ENCODE measurements at places on chromosomes 6 and 20.

DNA sequence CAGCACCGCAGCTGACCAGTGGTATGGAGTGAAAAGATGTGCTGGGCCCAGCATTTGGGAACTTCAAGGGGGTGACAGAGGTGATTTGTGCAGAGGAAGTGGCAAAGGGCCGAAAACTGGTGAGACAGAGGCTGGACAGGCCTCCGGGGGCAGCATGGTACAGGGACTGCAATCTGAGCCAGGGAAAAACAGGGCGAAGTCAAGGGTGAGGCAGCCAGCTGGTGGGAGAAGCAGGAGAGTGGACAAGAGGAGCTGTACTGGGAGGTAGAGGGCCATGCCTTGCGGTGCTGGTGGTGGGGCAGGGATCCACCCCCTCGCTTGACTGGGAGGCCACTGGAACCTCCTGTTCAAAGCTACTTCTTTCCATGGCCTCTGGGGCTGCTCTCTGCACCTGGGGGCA is 7.3 kb upstream of the GFRA4 start:
- DNase-seq = peak; percentile 64

GRCh38 chr20:44734938-44735337 is 10.7 kb upstream of the KCNK15 start:
- DNase-seq = peak; percentile 82

GRCh38 chr6:63188828-63189227 is 22.4 kb upstream of the FKBP1C start:
- DNase-seq = no peak

- no peak for DNase-seq
Measured at GRCh38 chr6:54353975-54354374, 45.7 kb downstream of the TINAG start.

GRCh38 chr20:51399006-51399890 is 143.3 kb downstream of the NFATC2 start:
- DNase-seq = no peak

GRCh38 chr6:40472353-40472752 is 114.8 kb downstream of the LRFN2 start:
- DNase-seq = no peak

DNA sequence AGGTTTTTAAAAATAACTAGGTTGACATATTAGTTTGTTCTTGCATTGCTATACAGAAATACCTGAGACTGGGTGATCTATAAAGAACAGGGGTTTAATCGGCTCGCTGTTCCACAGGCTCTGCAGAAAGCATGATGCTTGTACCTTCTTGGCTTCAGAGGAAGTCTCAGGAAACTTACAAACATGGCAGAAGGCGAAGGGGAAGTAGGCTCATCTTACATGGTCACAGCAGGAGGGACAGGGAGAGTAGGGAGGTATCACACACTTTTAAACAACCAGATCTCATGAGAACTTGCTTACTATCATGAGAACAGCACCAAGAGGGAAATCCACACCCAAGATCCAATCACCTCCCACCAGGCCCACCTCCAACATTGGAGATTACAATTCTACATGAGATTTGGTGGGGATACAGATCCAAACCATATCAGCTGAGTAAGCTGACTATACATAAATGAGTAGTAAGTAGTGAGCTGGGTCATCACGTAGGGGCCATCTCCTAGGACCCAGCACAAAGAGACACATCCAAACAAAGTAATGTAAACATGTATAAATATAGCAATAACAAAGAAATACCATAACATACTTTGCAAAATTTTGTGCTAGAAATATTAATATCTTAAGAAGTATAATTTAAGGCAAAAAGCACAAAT is 31.4 kb upstream of the SIRPG start:
- DNase-seq = no peak

GRCh38 chr6:380234-381218 is 11.0 kb upstream of the IRF4 start:
- DNase-seq = no peak

GRCh38 chr6:121884620-121885019 is 449.2 kb downstream of the GJA1 start:
- DNase-seq = peak; percentile 36

- DNase-seq = peak; percentile 71
Measured at GRCh38 chr6:3742426-3743344, 8.8 kb downstream of the PXDC1 start.

- DNase-seq = peak; percentile 80
Measured at GRCh38 chr20:33667676-33668465, 1.1 kb downstream of the ACTL10 start.

DNA sequence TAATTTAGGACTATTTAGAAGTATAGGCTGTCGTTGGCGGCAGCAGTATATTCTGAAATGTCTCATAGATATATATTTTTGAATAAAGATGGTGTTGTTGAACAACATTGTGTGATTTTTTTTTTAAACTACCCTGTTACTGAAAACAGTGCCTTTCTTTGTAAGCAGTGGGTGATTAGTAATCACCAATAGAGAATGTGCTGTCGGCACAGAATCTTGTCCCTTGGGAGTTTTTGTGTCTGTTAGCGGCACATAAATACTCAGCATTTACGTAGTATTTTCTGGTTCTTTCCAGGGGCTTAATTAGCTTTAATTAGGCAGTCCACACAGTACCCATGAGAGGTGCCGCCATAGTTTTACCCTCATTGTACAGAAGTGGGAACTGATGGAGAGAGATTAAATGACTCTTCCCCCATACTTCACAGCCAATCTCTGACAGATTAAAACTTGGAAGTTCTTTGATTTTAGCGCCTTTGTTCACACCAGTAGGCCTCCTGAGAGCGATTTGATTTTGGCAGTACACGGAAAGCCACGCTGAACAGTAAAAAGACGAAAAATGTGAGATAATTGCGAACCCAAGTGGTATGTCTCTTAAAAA is 58.8 kb downstream of the RPRD1B start:
- DNase-seq = no peak

DNA sequence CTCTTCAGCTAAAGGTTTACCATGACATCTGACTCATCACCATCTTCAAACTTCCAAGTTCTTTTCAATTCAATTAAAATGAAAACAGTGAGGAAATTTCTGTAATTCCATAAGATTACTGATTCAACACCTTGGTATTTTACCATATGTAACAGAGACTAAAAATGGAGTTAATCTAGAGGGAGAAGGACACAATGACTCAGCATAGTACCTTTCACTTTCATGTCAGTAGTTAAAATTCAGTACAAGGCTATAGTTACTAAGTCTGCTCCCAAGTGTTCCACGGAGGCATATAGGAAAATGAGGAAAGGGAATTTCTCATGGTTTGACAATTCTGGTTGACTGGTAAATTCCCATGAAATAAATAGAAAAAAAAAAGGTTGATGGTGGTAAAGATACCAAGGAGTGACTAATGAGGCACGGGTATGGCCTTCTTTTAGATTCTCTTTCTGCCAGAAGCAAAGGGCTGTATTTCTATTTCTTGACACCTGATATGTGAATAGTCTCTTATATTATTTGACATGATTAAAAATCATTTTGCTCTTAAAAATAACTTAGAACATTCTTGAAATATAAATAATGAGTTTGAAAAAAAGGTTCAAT is 526.7 kb upstream of the ADGRB3 start:
- DNase-seq = no peak

- DNase-seq = peak; percentile 12
Measured at GRCh38 chr6:157281570-157281969, 41.7 kb downstream of the TMEM242 start.

DNA sequence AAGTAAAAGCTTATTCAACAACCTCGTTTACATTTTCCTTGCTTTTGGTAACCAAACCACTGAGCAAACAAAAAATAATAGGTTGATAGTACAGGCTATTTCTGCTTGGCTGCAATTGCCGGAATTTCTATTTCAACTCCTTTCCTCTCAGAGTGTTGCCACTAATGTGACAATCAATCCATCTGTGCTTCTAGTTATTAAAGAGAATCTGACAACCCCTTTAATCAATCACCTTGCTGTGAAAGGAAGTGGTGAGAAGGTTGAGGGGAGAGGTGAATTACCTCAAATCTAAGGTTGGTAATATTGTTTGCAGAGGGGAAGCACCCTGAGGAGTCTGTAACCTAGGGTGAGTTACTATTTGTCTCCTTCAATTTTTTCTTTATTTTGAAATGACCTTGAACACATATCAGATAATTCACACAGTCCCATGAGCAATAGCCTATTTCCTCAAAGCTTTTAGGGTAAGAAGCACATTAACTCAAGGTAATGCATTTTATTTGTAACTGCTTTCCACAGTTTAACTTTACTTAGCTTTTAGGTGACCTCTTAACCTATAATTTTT is 603.4 kb downstream of the MMUT start:
- DNase-seq = no peak

GRCh38 chr6:27830212-27830599 is 82.0 kb downstream of the OR2B2 start:
- DNase-seq = no peak

- DNase-seq = peak; percentile 43
Measured at GRCh38 chr20:50969912-50970311, 11.3 kb downstream of the MOCS3 start.

- no peak for DNase-seq
Measured at GRCh38 chr20:57736738-57737347, 27.0 kb upstream of the PMEPA1 start.

DNA sequence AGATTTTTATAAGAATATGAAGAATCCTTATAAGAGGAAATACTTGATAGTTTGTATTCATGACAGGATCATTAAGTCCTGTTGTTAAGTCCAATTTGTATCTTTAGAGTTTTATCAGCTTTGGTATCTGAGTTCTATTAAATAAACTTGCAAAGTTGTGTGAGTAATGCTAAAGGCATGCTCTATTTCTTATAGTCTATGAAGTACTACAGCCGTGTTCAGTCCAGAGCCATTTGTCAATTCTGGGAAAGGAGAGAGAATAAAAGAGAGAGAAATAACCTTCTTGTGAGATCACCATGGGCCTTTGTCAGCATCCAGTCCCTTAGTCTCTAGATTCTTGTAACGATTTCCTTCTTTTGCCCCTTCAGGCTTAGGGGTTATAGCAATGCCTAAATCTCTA is 181.2 kb upstream of the POU3F2 start:
- no peak for DNase-seq

DNA sequence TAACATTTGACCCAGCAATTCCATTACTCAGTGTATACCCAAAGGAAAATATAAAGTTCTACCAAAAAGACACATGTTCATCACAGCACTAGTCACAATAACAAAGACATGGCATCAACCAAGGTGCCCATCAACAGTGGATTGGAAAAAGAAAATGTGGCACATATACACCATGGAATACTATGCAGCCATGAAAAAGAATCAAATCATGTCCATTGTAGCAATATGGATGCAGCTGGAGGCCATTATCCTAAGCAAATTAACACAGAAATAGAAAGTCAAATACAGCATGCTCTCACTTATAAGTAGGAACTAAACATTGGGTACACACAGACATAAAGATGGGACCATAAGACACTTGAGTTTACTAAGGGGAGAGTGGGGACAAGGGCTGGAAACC is 441.9 kb upstream of the ID4 start:
- no peak for DNase-seq

- no peak for DNase-seq
Measured at GRCh38 chr6:162970246-162970645, 242.5 kb downstream of the PACRG start.

DNA sequence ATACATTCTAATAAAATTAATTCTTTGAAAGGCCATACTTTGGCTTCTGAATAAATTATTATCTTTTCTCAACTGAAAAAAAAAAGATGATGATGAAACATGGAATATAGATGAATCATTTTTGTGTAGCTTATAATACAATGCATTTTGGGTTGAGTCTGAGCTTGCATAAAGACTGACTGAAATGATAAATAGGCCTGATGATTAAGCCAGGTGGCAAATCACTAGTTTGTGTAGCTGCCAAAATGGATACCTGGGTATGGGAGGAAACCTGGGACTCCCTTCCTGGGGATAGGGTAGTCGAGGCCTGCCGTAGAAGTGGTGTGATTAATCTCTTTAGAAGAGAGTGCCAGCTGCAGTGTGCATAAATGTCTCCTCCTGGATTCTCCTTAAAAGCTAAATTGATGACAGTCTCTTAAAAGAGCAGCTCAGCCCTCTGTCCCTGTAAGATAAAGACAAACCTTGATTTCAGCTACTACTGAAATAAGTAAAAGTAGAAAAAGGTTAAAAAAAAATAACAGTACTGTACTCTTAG is 275.1 kb downstream of the GRIK2 start:
- DNase-seq = no peak

DNA sequence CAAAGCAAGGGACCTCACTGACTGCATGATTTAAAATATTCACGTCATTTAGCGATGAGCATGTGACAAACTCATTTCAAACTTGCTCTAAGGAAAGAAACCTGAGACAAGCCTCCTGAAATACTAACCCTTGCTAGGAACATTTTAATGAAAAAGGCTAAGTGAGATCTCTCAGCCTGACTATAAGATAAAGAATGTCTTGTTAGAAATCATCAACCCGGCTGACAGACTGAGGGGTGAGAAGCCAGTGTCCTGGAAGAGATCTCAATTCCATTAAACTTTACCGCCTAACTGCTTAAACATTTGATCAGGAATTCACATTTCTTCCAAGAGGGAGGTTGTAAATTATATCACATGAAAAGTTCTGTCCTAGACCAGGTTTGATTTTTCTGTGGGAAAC is 274.8 kb upstream of the EXOC2 start:
- DNase-seq = no peak

DNA sequence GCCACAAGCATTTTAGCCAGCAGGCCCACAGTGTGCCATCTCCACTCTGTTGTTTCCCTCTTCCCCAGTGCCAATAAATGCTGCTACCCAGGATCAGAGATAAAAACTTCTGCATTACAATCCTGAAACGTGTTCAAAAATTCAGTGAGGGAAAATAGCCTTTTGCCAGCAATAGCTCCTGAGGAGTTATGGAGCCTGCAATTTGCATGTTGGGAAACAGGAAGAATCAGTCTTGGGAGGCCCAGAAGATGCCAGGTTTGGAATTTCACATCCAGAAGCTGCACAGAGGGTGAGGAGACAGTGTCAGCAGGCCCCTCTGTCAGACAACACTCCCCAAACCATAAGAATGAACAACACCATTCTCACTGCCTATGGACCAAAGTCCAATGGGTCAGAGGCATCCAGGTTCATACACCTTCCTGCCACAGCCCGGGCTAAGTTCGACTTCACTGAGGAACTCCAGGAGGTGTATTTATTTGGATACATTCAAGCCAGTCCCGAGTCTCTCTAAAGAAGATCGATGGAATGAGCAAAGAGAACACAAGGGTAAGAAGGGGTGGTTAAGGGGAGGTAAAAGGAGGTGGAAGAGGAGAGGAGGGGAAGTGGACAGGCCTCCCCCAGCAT is 20.8 kb downstream of the RRBP1 start:
- DNase-seq = peak; percentile 67

Data from EH (cell line).